Stimulated activated CD8-positive, alpha-beta memory T cell treated with anti-CD3 and anti-CD28 coated beads, Interleukin-15, amount 100 ng/mL, for 24 hours (primary cell): ENCODE measurements at places on chromosomes 6 and 20.

GRCh38 chr20:62286493-62287064, 16.2 kb upstream of the ADRM1 start:
- no peak for DNase-seq

- no peak for DNase-seq
Observed at GRCh38 chr6:32406857-32407256, at the start of gene BTNL2. Gene BTNL2, minus strand, starts transcription at chr6:32407181. Its CDS starts 58 bp downstream, at chr6:32407123.

GRCh38 chr20:23082846-23083552, 3.1 kb downstream of the CD93 start:
- no peak for DNase-seq

DNA sequence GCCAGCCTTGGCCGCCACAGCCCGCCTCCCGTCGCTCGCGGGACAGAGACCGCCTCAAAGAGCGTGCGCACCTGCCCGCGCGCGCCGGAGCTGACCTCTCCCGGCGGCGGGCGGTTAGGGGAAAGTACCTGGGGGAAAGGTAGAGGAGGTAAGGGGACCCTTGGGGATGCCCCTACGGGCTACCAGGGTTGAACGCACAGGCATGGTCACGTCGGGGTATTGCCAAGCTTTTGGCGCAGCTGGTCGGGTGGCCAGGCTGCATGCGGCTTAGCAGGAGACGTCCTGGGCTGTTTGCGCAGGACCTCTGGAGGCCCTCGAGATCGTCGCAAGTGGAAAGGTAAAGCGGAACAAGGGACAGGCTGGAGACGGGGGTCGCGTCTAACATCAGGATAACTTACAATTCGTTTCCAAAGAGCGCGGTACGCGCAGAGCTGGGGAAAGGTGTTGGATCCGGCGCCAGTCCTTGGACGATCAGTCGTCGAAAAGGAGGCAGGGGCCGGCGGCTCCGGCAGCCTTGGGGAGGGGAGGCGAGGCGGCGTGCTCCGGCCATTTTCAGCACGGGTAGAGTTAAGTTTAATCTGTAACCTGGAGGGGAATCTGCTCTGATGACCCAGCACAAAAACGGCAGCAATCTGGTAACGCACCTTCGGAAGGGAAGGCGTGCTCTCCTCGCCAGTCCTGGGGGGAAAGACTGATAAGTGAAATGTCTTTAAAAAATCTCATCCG, 9.0 kb downstream of the GNAS-AS1 start:
- no peak for DNase-seq

- DNase-seq, result no peak
Observed at GRCh38 chr6:38282911-38283310, 356.8 kb downstream of the BTBD9 start.

DNA sequence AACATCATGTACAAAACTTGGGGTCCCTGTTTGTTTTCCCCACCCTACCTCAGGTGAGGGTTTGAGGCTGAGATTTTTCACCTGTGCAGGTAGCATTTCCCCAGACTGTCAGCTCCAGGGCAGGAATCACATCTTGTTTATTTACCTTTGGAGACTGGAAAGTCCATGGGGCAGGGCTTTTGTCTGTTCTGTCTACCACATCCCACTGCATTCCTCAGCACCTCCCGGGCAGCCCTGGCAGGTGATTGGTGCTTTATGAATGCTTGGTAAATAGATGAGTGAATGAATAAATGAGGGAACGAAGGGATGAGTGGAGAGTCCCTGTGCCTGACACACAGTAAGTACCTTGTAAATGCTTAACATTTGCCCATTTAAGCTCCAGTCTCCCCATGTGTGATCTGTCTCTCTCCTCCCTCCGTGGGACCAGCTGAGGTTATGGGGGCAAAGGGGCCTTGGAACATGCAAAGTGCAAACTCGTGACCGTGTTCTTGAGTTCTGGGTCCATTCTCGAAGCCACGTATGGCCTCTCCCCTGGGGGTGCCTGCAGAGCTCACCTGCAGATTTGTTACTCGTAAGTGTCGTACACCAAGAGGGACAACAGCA, 69.7 kb upstream of the PMEPA1 start:
- no peak for DNase-seq

DNA sequence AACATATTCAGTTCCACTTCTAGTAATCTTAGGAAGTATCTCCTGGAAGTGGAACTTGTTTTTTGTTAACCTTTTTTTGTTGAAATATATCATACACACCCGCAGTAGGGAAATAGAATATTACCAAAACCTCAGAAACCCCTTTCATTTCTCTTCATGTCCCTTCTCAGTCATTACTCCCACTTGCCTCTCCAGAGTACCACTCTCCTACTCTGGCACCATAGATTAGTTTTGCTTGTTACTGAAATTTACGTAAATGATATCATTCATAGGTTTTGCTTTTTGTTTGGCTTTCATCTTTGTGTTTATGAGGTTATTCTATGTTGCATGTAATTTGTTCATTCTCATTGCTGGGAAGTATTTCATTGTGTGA, 52.8 kb downstream of the ZFAND3 start:
- DNase-seq, result no peak

DNA sequence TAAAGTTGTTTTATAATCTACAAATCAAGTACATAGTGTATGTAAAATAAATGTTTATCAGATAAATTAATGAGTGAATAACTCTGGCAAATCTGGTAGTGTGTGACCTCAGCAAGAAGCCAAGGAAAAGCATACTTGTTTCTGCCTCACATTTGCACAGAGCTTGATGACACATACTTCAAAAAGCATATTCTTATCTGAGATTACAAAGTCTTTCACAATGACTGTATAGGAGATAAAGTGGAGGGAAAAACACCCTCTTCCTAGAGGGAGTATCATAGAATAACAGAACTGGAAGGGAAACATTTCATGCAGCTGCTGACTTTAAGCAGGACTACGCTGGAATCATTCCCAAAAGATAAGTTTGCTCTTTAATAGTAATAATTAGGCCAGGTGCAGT, 28.1 kb upstream of the AKAP7 start:
- no peak for DNase-seq

- DNase-seq, result no peak
Observed at GRCh38 chr6:158684311-158684710, 34.5 kb downstream of the SYTL3 start.

DNA sequence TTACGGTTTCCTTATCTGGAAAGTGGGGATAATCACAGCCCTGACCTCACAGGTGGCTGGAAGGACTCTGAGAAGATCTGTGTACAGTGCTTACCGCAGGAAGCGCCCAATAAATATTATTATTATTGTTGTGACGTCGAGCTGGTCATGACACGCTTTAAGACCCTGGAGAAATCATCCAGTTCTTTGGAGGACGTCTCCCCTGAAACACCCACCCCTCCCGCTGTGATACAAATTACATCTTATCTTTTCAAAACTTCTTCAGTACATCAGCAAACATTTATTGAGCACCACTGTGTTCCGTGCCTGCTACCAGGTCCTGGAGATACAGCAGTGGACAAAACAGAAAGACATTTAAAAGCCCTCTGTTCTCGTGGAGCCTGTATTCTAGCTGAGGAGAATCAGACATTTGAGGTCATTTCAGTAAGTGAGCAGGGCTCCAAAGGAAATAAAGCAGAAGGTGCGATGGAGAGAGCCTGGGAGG, 118.7 kb downstream of the CEBPB start:
- no peak for DNase-seq

- DNase-seq, result no peak
Observed at GRCh38 chr6:104955927-104956730, 778 bp upstream of the LIN28B start.
